ENCODE measurements at places on chromosomes 16 and 17.

GRCh38 chr16:27824786-27825185 lies 238.7 kb downstream of the GSG1L start:
- DNase-seq = no peak

- no peak for DNase-seq
These were observed 419.9 kb downstream of the CDH13 start for GRCh38 chr16:83046664-83047063.

DNA sequence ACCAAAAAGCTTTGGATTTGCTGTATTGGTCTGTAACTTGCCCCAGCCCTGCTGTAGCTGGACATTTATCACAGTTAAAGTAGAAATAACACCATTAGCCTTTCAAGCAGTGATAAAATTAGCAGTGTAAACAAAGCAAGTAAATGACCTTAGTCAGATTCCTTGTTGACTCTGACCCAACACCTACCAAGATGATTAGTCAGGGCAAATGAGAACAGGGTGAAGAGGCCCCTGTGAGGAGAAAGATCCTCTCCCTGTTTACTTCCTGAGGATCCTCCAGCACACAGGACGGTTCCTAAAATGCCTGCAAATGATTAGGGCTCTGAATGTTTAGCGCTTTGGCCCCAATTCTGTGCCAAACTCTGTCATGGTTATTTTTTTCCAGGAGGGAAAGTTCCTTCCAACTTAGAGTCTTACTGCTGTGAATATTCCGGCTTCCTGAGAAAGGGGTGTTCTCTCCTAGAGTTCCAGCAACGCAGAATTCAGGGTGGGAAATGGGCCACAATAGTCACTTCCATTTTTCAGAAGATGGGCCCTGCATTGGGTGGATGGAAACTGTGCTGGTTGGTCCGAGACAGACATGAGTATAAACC lies 259.0 kb upstream of the MYOCD start:
- DNase-seq = no peak

GRCh38 chr16:23821875-23822688 lies 13.7 kb upstream of the PRKCB start:
- DNase-seq = no peak

DNA sequence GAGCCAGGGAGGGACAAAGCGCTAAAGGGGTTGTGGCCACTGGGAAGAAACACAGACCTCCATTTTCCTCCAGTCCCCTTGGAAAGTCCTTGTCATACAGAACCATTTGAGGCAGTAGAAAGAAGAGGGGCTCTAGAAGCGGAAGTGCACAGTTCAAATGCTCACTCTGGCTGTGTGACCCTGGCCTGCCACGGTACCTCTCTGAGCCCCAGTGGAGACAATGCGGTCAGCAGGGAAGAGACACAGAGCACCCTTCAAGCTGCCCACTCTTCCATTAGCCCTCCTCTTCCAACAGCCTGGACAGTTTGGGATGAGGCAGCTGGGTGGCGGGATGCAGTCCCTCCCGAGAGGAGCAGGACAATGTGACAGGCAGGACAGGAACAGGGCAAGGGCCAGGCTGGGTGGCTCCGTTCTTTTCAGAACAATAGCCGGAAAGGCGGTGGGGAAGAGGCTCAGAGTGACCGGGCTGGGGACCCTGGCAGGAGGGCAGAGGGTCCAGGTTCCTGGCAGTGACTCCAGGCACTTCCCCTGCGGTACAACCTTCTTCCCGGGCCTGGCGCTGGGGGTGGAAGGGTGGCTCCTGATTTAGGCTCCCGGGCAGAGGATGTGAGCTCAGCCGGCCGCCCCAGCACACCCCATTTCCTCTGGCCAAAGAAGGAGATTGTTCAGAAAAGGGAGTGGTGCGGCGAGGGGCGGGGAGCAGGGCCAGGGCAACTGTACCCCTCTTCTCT lies 5.6 kb downstream of the CASKIN2 start:
- DNase-seq = no peak

GRCh38 chr17:58081646-58082340 lies 1.4 kb upstream of the DYNLL2 start:
- no peak for DNase-seq

GRCh38 chr16:72673118-72673517 lies 374.8 kb downstream of the ZFHX3 start:
- DNase-seq = no peak

GRCh38 chr17:13268791-13269595 lies 251.2 kb upstream of the ELAC2 start:
- DNase-seq = no peak

DNA sequence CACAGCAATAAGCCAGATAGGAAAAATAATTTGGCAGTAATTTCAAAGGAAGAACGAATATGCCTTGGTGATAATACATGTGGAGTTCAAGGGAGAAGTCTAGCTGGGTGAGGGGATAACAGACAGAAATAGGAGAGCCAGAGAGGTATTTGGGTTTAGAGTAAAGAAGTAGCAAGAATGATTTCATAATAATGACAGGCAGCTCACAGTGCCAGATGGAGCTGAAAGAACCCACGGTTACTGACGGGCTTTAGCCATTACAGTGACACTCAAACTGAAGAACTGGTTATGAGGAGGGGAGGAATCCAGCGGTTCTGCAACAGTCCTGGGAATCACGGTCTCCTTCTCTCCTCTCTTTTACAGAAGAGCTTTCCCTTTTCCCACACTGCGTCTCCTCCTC lies 2.2 kb downstream of the OR4D1 start:
- DNase-seq = no peak

- no peak for DNase-seq
These were observed 2.6 kb downstream of the CSNK2A2 start for GRCh38 chr16:58195344-58195743.

DNA sequence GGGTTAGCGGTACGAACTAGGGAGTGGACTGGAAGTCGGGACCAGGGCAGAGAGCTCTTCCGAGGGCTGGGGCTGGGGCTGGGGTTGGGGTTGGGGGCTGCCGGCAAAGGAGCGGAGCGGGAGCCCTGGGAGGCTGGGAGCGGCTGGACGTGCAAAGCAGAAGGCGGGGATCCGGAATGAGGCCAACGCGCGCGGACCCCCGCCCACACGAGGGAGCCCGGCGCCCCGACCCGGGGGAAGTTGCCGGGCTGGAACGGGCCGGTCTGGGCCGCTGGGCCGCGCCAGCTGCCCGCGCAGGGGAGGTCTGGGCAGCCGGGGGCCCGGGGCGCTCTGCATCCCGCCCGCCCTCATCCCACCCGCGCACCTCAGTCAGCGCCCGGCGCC lies 323 bp downstream of the ST3GAL2 start:
- no peak for DNase-seq

DNA sequence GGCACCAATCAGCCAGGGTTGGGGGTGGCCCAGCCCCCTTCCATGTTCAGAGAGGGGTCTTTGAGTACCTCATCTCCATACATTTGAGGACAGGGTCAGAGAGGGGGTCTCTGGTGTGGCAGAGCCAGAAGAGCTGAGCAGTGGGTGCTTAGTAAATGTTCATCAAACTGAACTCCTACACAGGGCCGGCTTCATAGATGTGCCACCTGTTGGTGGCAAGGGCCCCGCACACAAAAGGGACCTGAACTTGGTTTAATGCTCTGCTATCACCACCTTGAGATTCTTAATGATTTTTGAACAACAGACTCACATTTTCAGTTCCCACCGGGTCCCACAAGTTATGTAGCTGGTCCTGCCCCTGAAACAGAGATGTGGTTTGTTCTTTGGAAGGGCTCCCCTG lies 9.0 kb upstream of the C1QL1 start:
- no peak for DNase-seq

DNA sequence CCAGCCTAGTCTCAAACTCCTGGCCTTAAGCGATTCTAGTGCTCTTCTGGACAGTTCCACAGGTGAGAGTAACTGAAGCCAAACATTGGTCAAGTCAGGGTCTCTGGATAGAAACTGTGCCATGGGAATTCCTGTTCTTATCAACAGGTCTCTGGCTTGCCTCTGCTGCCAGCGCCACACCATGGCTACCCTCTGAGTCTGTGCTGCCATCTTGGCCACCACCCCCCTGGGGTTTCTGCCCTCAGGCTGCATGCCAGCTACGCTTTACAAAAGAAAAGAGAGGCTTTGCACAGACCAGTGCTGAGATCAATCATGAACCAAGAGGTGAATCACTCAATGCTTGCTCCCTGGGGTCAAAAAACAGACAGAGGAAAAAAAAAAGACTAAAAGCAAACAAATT lies 24.4 kb upstream of the CREBBP start:
- DNase-seq = no peak

GRCh38 chr16:69348222-69348621 lies 3.4 kb downstream of the TMED6 start:
- DNase-seq = no peak

- no peak for DNase-seq
These were observed 104.7 kb downstream of the LITAF start for GRCh38 chr16:11481987-11482386.

DNA sequence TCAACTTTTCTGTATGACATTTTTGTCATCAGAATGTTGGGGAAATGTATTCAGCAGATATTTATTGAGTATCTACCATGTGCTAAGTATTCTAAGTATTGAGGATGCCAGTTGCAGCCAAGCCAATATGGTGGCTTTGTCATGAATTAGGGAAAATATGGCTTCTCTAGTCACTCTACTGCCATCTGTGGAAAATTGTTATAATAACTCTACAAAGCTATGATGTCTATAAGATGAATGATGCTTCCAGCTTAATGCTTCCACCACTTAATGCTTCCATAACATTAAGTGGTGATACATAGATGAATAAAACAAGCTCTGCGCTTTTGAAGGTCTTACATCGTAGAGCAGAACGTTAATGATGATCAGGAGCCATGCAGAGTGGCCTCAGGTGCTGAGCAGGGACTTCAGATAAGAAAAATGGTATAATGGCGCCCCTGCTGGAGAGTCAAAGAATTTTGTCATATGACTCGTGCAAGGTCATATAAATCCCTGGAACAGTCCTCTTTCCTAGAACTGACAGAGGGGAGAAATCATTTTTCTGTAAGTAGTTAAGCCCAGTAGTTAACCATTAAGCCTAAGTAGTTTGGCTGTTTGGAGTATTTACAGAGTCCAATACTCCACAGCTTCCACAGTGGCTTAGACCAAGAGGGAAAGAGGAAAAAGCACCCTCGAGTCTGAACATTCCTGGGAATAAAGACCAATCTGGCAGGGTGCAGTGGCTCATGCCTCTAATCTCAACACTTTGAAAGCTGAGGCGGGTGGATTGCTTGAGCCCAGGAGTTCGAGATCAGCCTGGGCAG lies 2.7 kb upstream of the TMIGD1 start:
- DNase-seq = no peak

- DNase-seq = no peak
These were observed 6.2 kb upstream of the CASC3 start for GRCh38 chr17:40134184-40134583.

- peak; percentile 93 for DNase-seq
These were observed 405 bp upstream of the CBLN1 start for GRCh38 chr16:49281843-49282642.

DNA sequence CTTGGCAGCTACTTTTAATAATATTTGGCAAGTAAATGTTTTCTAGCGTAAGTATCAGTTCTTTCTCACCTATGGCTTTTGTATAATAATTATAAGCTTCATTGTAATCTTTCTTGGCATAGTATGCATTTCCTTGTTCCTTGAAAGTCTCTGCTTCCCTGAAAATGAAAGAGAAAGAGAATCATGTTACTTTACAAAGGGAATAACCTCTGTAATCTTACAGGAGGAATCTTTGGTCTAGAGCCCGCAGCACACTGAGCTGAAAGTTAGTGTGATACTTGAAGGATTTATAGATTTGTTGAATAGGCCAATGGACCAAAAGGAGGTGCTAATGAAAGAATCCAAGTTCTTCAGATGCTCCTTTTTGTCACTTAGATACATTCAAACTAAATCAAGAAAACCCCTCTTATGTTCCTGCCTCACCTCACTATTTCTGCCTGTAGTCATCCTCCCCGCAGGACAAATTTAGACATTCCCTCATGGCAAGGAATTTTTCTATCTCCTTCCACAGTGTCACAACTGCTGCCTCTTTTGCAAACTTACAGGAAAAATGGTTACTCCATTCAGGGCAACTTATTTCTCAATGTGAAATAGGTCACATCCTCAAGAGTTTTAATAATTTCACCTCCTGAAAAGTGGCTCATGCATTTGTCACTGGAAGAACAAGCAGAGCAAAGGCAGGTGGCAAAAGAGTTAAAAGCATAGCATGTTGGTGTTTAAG lies 16.7 kb downstream of the DNAJC7 start:
- DNase-seq = no peak

GRCh38 chr16:86579268-86580062 lies 1.1 kb downstream of the FOXL1 start:
- no peak for DNase-seq

DNA sequence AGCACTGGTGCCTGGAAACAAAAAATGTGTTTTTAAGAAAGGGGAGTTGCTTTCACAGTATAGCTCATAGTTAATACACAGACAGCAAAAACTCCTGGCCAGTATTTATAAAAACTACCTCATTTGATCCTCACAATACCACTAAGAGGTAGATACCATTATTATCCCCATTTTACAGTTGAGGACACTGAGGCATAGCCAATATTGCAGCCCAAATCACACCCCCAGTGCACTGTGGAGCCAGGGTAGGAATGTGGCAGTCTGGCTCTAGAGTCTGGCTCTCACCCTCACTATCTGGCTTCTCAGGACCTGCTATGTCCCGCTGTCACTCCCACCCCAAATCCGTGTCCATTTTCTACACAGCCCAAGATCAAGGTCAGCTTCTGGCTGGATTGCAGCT lies 2.6 kb downstream of the ARHGAP23 start:
- no peak for DNase-seq

DNA sequence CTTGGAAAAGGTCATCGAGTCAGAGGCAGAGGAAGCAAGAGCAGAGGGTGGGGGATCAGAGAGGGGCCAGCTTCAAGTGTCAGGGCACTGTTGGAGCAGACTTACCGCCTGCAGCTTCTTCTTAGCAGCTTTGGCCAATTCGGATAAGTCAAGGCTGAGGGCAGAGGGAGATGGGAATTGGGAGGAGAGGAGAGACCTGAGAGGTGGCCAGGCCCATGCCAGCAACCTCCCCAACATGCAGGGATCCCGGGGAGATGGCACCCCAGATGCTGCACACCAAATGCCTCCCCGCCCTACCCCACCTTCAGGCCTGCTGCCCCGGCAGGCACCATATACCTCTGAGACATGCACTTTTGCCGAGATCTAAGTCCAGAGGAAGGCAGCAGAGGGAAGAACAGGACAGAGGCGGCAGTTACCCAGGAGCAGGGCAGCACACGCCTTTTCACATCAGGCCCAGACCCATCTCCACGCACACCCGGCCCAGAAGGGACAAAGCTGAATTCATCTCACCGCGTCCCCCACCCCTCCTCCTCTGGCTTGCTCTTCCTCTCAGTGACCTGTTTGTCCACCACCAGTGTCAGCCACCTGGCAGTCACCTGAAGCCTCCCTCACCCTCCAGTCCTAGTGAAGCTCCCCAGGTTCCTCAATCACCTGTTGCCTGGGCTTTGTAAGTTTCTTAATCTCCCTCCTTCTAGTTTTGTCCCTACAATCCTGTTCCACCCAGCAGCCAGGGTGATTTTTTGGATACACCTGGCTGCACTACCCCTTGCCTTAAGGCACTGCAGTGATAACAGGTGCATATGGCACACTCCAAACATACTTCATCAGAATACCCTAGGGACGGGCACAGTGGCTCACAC lies 10.4 kb downstream of the TP53I13 start:
- no peak for DNase-seq
